ENCODE measurements at places on chromosomes 6 and 20. TPM values are rescaled to one million over a fixed set of nuclear protein-coding genes. Genes with fewer than 3 reads are reported as not detected.

DNA sequence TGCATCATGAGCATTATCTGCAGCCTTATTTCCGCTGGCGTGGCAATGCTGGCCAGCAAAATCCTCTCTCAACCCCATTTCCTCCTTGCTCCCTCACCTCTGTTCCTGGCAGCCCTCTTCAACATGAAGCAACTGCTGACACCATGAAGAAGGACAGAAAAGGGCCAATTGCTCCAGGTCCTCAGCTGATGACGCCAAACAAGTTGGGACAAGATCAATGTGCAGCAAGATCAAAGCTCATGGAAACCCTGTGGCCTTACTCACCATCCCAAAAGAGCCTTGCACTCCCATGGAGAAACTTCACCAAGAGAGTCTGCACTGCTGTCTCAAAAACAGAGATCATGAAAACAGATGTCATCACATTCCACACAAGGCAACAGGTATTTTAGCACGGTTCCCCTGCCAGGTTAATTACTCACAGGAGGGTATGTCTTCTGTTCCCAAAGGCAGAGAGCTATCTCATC, 7.4 kb downstream of the GFOD1 start:
- DNase-seq = peak; percentile 15

The TPX2 gene
- 174 TPM for total RNA-seq

DNA sequence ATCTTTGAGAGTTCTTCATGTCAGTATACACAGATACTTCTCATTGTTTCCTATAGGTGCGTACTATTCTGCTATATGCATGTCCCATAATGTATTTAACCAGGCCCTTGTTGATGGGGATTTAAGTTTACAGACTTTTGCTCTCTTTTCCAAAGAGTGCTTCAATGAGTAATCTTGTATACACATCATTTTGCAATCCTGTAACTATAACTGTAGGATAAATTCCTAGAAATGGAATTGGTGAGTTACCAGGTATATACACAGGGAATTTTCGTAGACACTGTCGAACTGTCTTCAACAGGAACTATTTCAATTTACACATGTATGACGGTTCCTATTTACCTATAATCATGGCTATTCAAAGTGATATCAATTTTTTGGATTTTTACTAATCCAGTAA, 15.2 kb upstream of the SNRPC start:
- DNase-seq = no peak

The RSPH9 gene
- total RNA-seq = not detected

DNA sequence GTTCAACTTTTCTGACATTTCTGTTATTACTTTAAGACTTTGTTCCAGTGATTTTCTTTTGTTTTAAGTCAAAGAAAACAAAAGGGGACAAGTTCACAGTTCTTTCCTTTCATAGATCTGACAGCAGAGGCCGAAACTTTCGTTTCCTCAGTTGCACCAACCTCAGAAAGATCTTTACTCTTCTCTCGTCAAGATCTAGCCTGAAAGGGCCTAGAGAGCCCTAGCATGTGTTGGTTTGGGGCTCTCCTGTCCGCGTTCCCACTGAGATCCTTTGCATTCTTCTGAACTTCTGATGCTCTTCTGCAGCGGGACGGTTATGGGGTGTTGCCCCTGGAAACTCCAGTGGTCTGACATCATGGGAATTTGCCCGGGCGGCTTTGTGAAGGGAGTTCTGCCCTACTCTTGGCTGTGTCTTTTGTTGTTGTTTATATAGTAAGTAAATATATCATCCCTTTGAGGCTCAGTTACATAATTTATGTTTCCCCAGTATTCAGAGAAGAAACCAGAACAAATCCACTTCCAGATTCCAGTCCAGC, 129.1 kb downstream of the SASH1 start:
- no peak for DNase-seq

GRCh38 chr20:25496968-25497401, 88.3 kb downstream of the NINL start:
- no peak for DNase-seq

The TRIM40 gene
- total RNA-seq = not detected

- no peak for DNase-seq
Observed at GRCh38 chr6:105263685-105264610, 84.1 kb upstream of the POPDC3 start.

The CTAGE9 gene
- not detected for total RNA-seq

DNA sequence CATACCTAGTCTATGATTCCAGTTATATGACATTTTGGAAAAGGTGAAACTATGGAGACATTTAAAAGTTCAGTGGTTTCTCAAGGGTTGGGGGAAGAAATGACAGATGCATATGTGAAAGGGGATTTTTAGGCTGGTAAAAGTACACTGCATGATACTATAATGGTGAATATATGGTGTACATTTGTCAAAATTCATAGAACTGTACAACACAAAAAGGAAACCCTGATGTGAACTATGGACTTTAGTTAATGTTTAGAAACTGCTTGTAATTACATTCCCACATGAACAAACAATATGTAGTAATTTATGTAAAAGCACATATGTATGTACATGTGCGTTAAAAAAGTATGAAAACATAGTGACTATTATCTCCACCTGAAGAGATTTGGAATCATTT, 907.3 kb upstream of the CITED2 start:
- no peak for DNase-seq

- no peak for DNase-seq
Observed at GRCh38 chr20:61161726-61162390, 90.2 kb upstream of the CDH4 start.

The HLA-DQA1 gene
- 2.7 TPM for total RNA-seq

DNA sequence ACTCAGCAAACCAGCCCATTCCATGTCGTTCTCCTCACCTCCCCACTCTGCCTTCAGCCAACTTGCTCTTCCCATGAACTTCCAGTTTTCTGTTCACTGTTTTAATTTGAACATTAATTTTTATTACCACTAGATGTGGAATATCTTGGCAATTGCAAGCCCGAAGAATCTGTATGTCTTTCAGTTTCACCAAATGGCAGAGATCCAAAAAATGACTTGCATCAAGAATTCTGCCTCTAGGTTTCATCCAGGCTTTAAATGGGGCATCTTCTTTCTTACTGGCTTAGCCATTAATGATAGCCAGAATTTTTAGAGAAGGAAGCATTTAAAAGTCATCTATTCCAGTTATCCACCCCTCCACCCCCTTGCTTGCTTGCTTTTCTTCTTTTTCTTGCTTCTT, 39.0 kb downstream of the CAP2 start:
- DNase-seq = no peak

DNA sequence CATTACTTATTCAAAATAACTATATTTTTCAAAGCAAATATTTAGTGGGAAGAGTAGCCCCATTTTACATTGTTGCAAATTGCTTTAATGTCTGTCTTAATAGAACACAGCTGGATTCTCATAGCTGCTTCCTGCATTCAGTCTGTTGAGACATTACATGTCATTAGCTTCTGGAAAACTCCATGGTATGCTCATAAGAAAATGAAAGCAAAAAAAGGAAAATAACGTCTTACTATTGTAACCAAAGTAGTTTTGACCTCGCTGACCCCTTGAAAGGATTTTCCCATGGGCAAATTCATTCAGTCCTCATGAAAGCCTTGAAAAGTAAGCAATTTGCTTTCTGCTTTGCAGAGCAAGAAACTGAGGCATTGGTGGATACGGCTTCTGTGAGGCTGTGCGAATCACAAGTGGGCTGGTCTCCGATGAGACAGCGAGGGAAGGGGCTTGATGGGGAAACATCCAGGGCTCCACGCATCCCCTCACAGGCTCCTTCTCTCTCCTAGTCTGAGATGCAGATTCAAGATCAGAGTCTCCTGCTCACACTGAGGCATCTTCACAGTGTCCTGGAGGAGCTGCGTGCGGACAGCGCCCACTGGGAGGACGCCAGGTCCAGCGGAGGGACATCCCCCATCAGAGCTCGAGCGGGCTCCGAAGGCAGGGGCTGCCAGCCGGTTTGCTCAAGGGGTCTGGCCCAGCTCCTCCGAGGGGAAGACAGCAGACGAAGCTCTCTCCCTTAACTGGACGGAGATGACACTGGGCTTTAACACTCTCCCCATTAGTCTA, 3.3 kb downstream of the C20orf202 start:
- DNase-seq = no peak

DNA sequence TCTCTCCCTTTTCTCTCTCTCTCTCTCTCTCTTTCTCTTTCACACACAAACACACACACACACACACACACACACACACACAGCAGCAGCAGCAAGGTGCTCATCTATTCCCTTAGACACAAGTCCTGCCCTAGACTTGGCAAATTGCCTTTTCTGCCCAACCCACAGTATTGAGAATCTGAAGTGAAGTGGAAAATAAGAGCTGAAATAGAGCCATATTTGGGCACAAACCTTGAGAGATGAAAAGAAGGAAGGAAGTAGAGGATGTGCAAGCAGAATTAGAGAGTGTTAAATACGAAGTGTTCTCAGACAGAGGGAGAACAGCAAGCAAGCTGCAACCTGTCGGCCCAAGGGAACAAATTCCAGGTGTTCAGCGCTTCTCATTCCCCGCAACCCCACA, 557.5 kb upstream of the NOX3 start:
- DNase-seq = no peak

The NEURL2 gene
- 1.1 TPM for total RNA-seq

The SLC26A8 gene
- not detected for total RNA-seq

The SNAP91 gene
- total RNA-seq = not detected

The PLEKHG1 gene
- 0.76 TPM for total RNA-seq

The WDR46 gene
- 68.9 TPM for total RNA-seq

DNA sequence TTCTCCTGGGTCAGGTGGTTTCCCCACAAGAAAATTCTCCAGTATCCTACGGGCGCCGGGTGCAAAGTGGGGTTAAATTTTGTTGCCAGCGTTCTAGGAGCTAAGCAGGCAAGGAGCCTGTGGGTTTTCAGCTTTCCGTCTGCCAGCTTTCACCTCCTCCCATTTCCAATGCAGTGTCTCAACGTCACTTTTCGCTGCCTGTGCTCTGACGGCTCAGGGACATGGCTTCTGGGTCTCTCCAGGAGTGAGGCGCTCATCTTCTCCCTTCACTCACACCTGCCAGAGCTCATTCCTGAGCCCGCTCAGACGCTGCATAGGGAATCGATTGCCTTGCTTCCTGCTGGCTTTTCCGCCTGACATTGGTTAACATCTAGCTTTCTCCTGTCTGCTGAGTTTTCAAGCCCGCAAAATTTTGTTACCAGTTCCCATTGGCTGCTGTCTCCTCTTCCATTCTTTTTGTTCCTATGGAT, 7.3 kb upstream of the NAA20 start:
- DNase-seq = no peak

DNA sequence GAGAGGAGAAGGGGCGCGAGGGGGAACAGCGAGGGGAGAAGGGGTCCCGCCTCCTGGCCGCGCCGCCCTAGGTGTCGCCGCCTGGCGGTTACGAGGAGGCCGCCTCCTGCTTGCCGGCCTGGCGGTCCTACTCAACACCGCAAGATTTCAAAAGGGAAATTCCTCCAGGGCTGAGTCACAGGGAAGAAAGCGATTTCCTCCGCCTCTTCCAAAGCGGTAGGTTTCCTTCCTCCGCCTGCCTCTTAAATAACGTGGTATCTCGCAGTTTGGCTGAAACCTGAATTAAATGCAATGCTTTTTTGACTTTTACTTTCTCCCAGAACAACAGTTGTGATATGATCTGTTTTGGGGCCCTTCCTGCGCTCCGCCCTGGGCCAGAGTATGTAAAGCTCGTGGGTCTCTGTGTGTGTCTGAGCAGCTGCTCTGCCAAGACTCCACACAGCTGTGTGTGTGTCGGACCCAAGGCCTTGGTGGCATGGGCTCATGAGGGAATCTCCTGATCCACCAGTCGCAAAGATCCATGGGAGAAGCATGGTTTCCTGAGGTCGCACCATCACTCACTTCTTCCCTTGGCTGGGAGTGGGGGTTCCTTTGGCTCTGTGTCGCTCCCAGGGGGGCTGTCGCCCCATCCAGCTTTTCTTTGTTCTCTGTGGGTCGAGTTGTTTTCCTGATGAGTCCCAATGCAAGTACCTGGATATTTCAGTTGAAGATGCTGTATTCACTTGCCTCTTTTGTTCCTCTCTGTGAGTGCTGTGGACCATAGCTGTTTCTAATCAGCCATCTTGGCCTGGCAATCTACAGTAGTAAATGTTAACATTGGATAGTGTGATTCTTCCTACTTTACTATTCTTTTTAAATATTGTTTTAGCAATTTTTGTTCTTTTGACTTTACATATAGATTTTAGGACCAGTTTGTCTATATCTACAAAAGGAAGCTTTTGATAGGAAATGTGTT, 31.6 kb upstream of the NOTCH4 start:
- DNase-seq = peak; percentile 43

DNA sequence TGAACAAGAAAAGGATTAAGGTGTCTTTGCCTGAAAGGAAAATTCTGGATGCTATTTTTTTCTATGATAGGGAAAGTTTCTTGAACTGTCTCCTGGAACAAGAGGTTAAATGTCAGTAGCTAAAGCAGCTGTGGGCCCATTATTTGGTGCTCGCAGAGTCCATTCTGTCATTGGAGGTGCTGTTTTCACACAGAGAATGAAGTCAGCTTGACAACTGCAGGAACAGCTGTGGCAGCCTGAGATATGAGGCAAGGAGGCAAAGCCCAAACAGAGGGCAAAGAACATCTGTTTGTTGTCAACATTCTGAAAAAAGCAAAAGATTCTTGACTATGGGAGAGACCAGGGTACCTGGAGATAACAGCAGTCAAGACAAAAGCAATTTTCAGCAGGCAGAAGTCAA, 548.2 kb downstream of the KIF16B start:
- DNase-seq = no peak

The FILIP1 gene
- not detected for total RNA-seq

GRCh38 chr6:52286798-52287432, 2.4 kb upstream of the MCM3 start:
- DNase-seq = peak; percentile 78

- no peak for DNase-seq
Observed at GRCh38 chr6:162798546-162799266, 70.9 kb downstream of the PACRG start.

- DNase-seq = no peak
Observed at GRCh38 chr6:163369141-163369540, 45.4 kb upstream of the QKI start.

The AHCY gene
- 94.4 TPM for total RNA-seq

DNA sequence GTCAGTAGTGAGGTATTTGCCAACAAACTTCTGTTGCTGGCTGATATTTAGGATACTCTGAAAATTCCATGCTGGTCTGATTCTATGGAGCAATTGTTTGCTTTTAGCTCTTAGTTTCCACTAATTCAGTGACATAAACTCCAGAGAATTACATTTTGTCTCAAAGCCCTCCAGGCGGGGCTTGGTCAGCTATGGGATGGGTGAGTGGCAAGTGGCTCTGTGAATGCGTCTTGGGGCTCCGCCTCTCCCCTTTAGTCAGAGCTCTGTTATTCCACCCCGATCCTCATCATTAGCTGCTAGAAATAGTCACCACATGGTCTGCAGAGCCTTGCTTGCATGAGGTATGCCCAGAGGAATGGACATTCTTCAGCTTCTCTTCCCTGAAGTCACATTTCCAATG, 540.6 kb downstream of the QKI start:
- no peak for DNase-seq

DNA sequence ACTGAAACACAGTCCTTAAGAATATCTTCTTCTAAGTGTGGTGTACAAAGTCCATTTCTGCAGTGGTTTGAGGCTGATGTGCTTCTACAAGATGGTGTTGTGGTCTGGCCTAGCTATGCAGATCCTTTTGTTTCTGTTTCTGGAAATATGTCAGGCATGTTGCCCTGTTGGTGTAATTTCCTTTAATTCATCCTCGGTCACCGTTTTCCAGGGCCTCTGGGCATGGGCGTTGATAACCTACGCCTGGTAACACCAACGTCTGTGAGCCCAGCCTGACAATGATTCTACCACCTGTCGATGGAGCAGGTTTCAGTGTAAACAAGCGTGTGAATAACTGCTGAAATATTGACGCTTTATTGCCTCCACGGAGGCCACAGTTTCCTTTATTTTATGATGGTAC, 33.3 kb upstream of the AFDN start:
- no peak for DNase-seq

GRCh38 chr20:19601126-19601810, 156.8 kb upstream of the RIN2 start:
- no peak for DNase-seq

GRCh38 chr20:55597526-55597925, 407.8 kb downstream of the CBLN4 start:
- no peak for DNase-seq
